ENCODE measurements at places on chromosomes 12 and 14. TPM values are rescaled to one million over a fixed set of nuclear protein-coding genes. Genes with fewer than 3 reads are reported as not detected.

Gene SERPINA9
- not detected for total RNA-seq

Gene MYF5
- not detected for total RNA-seq

Gene TAPBPL
- 8.2 TPM for total RNA-seq

Gene APOF
- not detected for total RNA-seq

Gene SRGAP1
- total RNA-seq = 6.9 TPM

Gene IL31
- total RNA-seq = not detected

Gene KLRC1
- not detected for total RNA-seq

Gene FIGNL2
- 0.98 TPM for total RNA-seq

Gene EFS
- total RNA-seq = not detected

Gene EID3
- 11.4 TPM for total RNA-seq

Gene SLC38A4
- 0.33 TPM for total RNA-seq

Gene ERP27
- 0.33 TPM for total RNA-seq

Gene NRDE2
- total RNA-seq = 14.0 TPM

Gene PRB2
- total RNA-seq = not detected

Gene GALNT16
- 0.29 TPM for total RNA-seq

Gene MYF6
- total RNA-seq = not detected

Gene FOXN4
- not detected for total RNA-seq

Gene CLEC6A
- total RNA-seq = not detected

Gene TSPAN8
- not detected for total RNA-seq

Gene DYNC1H1
- total RNA-seq = 508 TPM

Gene DAZAP2
- total RNA-seq = 222 TPM

Gene KLRC3
- not detected for total RNA-seq

Gene RFX4
- total RNA-seq = not detected

Gene ADAM21
- total RNA-seq = 0.19 TPM

Gene STXBP6
- not detected for total RNA-seq

Gene ATXN3
- total RNA-seq = 41.4 TPM

Gene LRP1-AS
- total RNA-seq = not detected

Gene DPF3
- 4.2 TPM for total RNA-seq

Gene P2RX7
- total RNA-seq = 3.6 TPM

Gene MPHOSPH9
- total RNA-seq = 48.3 TPM

Gene CLMN
- total RNA-seq = 4.2 TPM

Gene AQP2
- total RNA-seq = not detected
